ENCODE measurements at places on chromosomes 2 and 18.

DNA sequence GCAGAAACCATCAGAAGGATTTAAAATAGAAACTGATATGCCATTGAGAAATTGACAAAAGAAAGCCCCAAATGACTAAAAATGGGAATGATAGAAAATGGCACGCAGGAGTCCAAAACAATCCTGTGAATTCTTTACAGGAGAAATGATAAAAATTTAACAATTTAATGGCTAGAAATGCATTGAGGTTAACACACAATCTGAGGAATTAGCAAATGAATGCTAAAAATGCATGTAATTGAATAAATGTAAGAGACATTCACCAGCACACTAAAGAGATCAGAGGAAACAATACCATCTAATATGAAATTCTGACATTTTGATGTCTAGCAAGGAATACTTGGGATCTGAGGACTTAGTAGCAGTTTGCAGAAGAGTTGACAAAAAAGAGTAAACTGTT, 37.0 kb downstream of the MARCHF4 start:
- no peak for DNase-seq

GRCh38 chr2:86747711-86748639, 27.9 kb downstream of the RMND5A start:
- DNase-seq, result no peak

DNA sequence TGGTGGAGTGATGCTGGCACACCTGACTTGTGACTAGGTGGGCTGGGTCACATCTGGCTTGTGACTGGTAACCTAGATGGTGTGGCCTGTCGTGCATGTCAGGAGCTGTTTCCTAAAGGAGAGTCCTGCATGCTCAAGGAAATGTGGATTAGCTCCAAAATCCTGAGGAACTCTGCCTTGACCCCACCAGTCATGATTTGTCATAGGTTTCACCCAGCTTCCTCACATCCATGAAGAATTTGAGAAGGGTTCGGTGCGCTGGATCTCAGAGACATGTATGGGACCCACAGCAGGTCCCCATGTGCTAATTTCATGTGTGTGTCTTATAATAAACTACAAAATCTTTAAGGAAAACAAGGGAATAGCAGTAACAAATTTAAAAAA, 107.2 kb downstream of the COL6A3 start:
- DNase-seq, result no peak

DNA sequence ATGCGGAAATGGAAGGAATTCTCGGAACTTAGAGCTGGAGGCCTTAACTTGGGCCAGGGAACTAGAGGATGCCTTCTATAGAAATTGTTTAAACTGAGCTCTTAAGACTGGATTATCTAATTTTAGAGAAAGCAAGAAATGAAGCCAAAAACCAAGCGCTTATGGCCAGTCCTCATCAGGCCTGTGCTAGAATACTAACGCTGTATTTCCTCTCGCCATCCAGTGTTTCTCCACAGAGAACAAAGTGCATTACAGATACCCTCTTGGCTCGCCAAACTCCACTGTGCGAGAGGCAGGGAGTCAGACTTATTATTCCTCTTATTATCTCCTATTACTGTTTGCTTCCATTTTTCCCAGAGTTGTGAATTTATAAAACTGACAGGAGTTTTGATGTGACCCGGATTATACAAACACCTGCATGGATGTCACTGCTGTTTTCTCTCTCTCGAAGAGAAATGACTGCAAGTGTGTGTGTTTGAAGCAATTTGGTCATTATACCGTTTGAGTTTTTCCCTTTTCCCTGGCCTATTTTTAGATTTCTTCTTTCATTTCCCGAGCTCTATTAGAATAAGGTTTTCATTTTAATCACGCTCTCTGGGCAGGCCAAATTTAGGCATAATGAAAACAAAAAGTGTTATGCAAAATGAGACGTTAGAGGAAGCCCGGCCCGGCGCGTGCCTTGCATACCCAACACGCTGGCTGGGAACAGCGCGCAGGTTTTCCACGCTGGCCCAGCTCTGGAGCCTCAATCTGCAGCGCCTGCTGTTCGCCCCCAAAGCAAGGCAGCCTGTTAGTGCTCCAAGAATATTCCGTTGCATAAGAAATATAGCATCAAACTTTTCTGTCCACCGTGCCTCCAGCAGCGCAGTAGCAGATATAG, 103.3 kb downstream of the ALK start:
- DNase-seq, result no peak

DNA sequence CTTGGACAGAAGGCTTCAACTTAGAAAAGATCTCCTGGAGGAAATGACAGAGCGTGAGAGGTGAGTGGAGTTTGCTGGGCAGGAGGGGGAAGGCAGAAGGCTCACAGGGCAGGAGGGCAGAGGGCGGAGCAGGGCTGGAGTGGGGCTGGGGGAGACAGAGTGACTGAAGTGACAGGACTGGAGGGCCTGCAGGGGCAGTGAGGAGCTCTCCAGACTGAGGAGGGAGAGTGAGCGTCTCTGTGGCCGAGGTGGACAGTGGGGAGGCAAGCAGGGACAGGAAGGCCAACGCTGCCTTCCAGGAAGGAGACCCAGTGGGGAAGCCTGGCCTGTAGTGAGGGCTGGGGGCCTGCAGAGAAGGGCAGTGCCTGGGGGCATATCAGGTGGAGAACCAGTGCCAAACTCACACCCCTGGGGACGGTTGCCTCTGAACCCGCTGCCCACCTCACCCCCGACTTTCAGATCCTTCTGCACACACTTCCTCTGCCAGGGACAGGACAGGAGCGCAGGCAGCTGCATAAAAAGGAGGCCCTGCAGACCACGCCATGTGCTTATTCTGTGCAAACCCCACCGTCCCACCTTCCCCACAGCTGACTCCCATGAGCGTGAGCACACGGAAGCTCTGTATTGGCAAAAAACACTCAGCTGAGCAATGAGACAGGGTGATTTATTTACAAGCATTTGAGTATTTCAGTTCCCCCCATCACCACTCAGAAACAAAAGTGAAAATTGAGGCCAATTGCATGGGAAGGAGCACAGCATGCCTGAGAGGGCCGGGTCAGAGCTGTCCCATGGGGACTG, 244.3 kb downstream of the FAM210A start:
- no peak for DNase-seq
